ENCODE measurements at places on chromosomes 7 and 10.
A peak's percentile ranks its signal among the peaks of the same experiment; 100 is the strongest.

GRCh38 chr7:37546677-37547076 is 98.0 kb upstream of the ELMO1 start:
- DNase-seq = no peak

DNA sequence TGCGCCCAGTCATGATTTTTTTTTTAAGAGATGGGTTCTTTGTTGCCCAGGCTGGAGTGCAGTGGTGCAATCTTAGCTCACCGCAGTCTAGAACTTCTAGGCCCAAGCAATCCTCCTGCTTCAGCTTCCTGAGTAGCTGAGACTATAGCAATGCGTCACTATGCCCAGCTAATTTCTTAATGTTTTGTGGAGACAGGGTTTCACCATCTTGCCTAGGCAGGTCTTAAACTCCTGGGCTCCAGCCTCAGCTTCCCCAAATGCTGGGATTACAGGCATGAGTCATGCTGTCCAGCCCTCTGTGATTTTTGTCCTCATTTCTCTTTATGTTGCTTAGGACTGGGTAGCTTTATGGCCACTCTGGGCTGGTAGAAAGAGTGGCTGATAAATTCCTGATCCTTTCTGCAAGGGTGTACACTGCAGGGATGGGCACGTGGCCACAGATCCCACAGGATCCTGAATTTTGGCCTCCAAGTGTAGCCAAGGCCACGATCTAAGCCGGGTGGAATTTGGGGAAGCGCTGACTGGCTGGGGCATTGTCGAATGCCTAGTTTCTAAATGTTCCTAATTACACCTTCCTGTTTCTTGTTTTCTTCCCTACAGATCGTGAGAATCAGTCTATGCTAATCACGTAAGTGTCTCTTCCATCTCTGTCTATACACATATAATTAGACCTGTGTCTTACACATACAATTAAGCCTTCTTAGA is 24.1 kb upstream of the MYH16 start:
- no peak for DNase-seq

DNA sequence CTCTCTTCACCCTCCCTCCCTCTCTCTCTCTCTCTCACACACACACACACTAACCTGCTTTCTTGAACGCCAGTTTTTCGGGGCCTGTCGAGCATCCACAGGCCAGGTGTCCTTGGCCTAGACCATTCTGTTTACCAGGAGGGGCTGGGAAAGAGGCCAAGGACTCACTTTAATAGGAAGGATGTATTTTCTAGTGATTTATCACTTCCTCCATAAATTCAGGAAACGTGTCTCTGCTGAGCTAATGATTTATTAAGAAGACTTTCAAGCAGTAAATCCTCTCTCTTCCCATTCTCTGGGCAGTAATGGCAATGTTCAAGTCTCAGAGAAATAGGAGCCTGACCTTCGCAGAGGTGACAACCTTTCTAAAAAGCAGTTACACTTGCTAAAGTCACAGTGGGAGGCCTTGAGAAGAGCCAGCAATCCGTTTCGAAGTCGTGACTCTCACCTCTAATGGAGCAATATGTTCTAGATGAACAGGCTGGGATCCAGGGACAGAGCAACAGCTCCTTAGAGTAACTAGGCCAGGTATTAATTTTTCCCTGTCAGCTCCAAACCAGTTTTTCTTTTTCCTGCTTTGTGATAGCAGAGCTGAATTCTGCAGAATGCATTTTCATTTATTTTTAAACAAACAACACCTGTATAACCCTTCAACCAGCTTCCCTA is 1357.5 kb upstream of the SORCS1 start:
- no peak for DNase-seq

DNA sequence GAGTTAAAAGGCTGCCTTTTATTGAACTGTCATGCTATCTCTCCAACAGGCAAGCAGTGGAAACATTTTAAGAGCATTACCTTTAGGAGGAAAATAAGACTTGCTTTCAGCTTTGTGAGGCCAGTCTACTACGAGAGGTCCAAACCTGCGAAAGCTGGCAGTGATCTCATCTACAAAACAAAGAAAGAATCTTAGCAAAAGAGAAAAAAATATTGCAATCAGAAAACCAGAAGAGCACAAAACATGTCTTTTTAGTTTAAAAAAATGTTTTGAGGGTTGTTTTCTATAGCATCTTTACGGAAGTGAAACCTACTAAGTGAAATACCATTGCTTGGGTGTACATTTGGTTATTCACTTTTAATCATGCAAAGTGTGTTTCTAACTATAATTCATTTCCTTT is 147.9 kb downstream of the CPEB3 start:
- DNase-seq = no peak

DNA sequence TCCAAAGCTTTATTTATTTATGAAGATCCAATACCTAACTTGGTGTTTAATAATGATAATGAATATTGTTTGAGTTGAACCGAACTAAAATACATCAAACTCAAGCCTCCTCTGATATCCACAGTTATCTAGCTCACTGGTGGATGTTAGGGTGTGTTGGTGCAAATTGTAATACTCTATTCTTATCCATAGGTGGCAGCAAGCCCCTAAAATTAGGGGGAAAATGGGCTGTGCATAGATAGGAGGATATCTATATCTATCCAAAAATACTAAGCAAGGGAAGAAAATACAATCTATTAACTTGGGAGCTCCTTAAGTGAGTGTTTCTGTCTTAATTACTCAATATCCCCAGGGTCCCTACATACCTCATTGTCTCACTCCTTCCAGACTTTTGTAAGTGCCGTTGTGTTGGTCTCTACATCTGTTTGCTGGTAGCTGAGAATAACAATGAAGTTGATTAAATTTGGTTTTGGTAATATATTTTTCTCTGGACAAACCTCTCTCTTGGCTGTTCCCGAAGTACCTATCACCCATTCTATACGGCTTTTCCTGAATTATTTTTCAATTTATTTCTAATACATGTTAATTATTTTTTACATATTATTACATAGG is 55.0 kb upstream of the VWDE start:
- no peak for DNase-seq

DNA sequence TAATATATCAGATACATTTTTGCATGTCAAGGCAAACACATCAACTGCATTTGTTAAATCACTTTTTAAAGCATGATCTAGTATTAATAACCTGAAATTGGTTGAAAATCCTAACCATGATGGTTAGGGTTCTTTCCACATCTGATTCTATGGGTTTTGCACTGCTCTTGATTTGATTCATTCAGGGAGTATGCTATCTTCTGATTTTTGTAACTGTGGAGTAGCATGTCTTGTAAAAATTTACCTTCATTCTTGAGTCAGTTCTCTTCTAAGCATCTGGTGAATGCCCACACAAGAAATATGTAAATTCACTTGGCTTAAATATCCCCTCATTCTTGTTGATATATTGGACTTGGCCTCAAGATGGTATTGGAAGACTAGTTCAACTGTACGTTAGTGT is 178.7 kb downstream of the KLF6 start:
- no peak for DNase-seq

DNA sequence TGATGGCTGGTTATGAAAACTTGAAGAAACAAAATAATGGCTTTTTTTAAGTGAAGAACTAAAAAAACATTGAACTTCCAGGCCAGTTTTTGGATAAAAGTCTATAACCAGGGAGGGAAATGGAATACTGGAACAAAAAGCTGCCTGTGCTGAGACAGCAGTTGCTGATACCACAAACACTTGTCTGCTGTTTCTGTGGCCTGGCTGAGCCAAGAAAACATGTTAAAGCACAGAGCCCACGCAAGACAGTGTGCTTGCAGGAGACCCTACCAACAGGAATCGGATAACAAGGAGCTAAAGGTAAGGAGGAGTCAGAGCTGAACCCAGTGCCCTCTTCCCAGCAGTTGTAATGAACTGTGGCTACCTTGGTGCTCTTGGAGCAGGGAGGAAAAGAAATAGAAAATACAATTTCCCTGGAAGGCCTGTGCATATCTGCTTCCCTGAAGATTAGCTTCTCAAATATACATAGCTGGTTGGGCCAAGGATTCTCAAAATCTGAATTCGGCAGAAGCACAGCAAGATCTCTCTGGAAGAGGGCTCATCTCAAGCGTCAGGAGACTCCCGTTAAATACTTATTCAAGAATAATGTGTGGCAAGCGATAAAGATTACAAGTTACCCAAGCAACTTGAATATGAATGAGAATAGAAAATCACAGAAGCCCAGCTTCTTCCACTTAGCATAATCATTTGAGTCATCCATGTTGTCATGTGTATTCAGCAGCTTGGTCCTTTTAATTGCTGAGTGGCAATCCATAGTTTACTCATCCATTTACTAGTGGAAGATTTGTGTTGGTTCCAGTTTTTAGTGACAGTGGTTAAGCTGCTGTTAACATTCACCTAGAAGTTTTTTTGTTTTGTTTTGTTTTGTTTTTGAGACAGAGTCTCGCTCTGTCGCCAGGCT is 87.6 kb downstream of the NOD1 start:
- no peak for DNase-seq

DNA sequence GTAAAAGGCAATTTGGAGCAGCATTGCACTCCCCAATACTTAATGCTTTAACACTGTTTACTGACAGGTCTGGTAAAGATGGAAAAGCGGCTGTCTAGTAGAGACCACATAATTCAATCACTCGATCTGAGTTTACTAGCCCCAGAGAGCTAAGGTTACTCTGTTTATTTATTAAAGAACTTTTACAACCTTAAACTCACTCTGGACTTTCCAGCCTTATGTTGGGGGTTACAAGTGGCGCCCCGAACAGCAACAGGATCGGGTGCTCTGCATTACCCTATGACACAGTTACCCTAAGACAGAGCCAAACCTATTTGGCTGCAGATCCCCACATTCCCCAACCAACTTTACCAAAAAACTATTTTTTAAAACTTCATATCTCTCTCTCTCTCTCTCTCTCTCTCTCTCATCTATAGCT is 43.9 kb downstream of the MRPS24 start:
- DNase-seq = no peak

DNA sequence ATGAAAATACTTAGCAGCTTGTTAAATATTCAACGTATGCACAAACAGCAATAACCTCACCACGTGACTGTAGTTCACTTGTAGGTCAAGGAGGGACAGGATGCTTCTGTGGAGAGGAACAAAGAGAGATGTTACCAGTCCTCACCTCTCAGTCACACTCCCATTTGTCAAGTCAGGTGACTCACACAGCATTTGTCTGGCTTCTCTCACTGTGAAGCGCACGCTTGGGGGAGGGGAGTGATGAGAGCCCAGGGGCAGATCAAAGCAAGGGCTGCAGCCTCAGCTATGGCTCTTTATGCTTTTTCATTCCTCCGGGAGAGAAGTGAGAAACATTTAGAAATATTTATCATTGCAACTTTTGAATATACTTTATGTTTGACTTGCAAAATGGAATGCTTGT is 2.9 kb upstream of the RBM20 start:
- no peak for DNase-seq

DNA sequence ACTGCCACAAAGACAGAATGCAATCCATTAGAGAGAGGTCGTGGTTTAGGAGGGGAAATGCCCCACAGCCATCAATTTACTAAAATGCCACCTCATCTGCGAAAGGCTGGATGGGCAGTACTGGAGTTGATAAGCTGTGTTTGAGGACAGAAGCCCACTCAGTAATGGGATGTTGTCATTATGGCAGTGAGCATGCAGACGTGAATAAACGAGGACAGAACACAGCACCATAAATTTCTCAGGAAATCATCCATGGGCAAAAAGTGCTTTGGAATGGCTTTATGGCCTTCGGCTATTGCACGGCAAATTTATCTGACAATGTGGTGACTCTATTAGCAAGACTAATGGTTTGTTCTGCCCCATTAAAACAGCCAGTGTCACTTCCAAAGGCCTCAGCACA is 15.9 kb upstream of the C10orf53 start:
- no peak for DNase-seq

- DNase-seq = peak; percentile 21
These were observed 27.2 kb downstream of the ATE1 start for GRCh38 chr10:121900443-121901174.

- peak; percentile 57 for DNase-seq
These were observed 43.0 kb upstream of the MACC1 start for GRCh38 chr7:20260223-20260622.

GRCh38 chr7:39693812-39694211 is 70.4 kb downstream of the RALA start:
- no peak for DNase-seq

- no peak for DNase-seq
These were observed 74.0 kb downstream of the PIP4K2A start for GRCh38 chr10:22640359-22640758.

GRCh38 chr10:11024596-11024995 is 6.9 kb downstream of the CELF2 start:
- DNase-seq = no peak
